Activated T-helper 2 cell treated with anti-CD3 and anti-CD28 coated beads, Interferon-gamma antibody, Interleukin-2, Interleukin-4, amounts not matched to agents 10 μg/mL and 5 μg/mL and 100 μg/mL, durations not matched to agents 14 hours and 24 hours and 36 hours (primary cell): ENCODE measurements at places on chromosomes 3 and 15.

GRCh38 chr15:38707802-38708671, 143.4 kb upstream of the RASGRP1 start:
- DNase-seq: no peak

- no peak for DNase-seq
Measured at GRCh38 chr15:43100971-43101370, 4.9 kb downstream of the UBR1 start.

DNA sequence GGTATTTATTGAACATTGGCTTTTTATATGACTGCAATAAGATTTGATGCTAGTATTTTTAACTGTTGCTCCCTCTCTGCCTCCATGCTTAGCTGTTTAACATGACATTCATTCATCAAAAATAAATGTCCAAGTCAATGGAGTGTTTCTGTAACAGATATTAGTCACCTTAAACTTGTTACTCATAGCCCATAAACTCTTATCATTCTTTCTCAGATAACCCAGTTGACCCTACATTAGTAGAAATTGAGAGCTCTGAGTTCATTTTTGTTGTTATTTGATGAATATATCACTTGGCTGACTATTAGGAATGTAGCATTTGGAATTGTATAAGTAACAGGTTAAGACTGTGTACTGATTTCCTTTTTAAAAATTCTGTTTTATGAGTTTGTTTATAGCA, 201.1 kb downstream of the UBE2E2 start:
- DNase-seq: no peak

- DNase-seq: no peak
Measured at GRCh38 chr3:4552811-4553210, 59.7 kb downstream of the ITPR1 start.

DNA sequence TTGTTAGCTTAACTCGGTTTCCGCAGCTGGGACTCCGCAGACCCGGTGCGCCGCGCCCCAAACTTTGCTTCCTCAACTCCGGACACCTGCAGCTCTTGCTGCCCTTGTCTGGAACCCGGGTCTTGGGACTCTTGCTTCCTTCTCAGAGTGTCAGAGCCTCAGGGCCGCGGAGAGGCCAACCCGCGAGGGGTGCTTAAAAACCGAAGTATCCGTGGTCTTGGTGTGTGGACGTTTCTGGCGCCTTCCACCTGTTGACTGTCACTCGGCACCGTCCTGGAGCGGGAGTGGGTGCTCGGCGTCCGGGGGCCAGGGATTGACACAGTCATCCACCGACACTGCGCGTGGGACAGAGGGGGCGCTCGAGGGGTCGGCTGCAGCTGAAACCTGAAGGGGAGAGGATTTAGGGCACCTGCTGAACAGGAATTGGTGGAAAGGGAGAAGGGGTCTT, 386 bp downstream of the SQOR start:
- peak; percentile 57 for DNase-seq

GRCh38 chr3:36965440-36965839, 20.6 kb upstream of the TRANK1 start:
- no peak for DNase-seq

DNA sequence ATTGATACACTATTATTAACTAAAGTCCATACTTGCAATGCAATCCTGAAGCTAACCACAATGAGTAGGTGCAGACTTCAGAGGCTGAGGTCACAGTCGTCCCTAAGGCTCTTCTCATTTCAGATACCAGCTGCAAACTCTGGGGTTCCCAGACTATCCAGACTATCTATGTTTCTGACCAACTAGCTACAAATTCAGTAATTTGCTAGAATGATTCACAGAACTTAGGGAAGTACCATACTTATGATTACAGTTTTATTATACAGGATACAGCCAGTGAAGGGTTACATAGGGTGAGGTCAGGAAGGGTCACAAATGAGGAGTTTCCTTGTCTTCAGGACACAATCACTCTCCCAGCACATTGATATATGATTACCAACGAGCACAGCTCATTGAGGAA, 36.5 kb downstream of the PPM1L start:
- DNase-seq: no peak

- no peak for DNase-seq
Measured at GRCh38 chr15:84778194-84778593, 29.8 kb downstream of the ZNF592 start.

GRCh38 chr3:191680989-191681597, 220.1 kb downstream of the PYDC2 start:
- DNase-seq: no peak

DNA sequence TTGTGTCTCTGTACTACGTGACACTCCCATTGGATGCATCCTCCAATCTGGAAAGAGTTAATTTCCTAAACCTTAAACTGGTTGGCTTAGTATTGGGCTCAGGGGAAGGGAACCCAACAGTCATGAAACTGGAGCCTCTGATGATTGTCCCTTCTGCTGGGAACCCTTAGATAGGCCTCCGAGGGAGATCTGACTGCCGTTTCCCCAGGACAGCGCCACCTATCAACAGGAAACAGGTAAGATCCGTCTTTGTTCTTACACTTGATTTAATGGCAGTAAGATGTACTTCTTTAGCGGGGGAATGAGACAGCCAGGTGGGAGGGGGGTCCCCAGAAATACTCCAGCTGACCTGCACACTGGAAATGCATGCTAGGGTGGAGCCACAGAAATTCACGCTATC, 1749.6 kb downstream of the SI start:
- DNase-seq: no peak

- DNase-seq: no peak
Measured at GRCh38 chr15:66402761-66403284, 16.1 kb downstream of the MAP2K1 start.

- DNase-seq: no peak
Measured at GRCh38 chr3:69305011-69305410, 80.9 kb downstream of the FRMD4B start.

DNA sequence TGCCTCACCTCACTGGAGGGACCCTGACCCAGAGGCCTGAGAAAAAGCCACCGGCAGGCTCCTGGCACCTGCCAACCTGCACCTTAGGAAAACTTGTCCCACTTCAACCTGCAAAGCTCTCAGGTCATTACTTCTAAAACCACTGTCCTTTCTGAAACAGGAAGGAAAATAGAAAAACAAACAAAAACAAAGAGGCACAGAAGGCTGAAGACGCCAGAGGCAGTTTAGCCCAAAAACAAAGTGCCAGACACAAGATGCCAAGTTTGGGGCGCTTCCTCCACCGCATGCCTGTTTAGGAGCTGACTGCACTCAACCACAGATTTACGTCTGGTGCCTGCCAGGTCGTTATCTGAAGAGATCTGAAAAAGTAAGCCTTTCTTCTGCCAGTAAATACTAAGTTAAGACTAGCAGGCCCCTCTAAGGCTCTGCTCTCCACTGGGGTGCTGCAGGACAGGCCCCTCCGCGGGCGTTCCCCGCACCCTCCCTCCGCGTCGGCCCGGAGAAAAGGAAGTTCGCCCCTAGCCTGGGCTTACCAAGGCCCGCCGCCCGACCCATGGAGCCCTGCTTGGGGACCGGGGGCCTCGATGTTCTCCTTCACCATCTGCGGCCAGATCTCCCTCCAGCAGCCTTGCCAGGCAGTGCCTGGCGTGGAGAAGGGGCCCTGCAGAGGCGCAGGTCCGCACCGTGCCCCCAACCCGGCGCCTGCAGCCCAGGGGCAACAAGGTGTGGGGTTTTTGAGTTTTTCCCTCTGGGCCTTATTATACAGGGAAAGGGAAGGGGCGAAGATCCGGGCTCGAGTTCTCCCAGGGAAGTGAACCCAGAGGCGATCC, 1.3 kb downstream of the GOLGA8A start:
- no peak for DNase-seq

DNA sequence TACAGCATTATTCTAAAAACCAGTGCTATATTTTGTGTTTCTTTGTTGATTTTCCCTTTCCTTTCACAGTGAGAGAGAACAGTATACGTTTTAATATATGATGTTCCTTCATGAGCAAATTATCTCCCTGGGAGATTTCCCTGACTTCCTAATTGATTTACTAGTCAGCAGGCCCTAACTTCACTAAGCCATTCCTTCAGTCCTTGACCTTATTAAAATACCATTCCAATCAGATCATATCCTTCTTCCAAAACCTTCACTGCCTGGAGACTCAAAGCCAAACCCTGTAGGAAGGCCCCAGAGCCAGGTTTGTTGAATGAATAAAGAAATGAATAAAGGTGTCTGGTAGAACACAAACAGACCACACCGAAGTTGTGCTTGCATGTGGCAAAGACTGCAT, 43.8 kb upstream of the ARHGEF3 start:
- DNase-seq: no peak
